ENCODE measurements at places on chromosomes 5 and 9. TPM values are rescaled to one million over a fixed set of nuclear protein-coding genes. Genes with fewer than 3 reads are reported as not detected.

- peaks cover 18% of the 10 kb centered on the region for H3K4me1 ChIP-seq
- no peaks in the 10 kb centered on the region for H3K27me3 ChIP-seq
- no peak for DNase-seq
- no peak overlapping the region for H3K27ac ChIP-seq
- H3K4me3 ChIP-seq: no peak overlapping the region
- H3K36me3 ChIP-seq: no peaks in the 10 kb centered on the region
Observed at GRCh38 chr9:33046061-33046460, 21.0 kb downstream of the DNAJA1 start.

- no peaks in the 10 kb centered on the region for H3K36me3 ChIP-seq
- H3K4me3 ChIP-seq: no peak overlapping the region
- H3K4me1 ChIP-seq: peaks cover 20% of the 10 kb centered on the region
- DNase-seq: no peak
- H3K27ac ChIP-seq: no peak overlapping the region
- no peaks in the 10 kb centered on the region for H3K27me3 ChIP-seq
Observed at GRCh38 chr9:33225319-33226147, 14.4 kb upstream of the SPINK4 start.

DNA sequence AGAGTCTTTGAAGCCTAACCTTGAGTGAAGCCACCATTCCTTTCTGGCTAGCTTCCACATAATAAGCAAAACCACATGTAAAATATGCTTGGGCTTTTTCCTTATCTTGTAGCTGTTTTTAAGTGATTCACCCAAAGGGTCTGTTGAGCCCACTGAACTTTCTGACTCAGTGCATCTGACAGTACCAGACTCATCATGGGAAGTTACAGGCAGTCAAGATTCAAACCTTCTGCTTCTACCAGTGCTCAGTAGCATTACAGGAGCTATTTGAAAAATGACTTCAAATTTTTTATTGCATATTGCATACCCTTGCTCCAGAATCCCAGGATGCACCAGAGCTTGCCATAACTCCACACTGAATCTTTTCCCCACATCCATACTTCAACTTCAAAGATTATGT lies 87.5 kb upstream of the PTPRD start:
- H3K4me1 ChIP-seq: no peaks in the 10 kb centered on the region
- H3K27me3 ChIP-seq: no peaks in the 10 kb centered on the region
- DNase-seq: no peak
- no peaks in the 10 kb centered on the region for H3K36me3 ChIP-seq

GRCh38 chr9:112013266-112013665 lies 116.7 kb downstream of the UGCG start:
- no peak overlapping the region for H3K4me3 ChIP-seq
- H3K27ac ChIP-seq: peak overlapping the region; percentile 66
- DNase-seq: no peak
- no peaks in the 10 kb centered on the region for H3K36me3 ChIP-seq

The NHP2 gene
- 172 TPM for total RNA-seq

- no peak overlapping the region for H3K27ac ChIP-seq
- H3K4me3 ChIP-seq: no peak overlapping the region
- no peak for DNase-seq
- no peaks in the 10 kb centered on the region for H3K36me3 ChIP-seq
Observed at GRCh38 chr5:43215073-43215631, 23.1 kb downstream of the NIM1K start.

Measured in vagina (tissue), 2 donors.